ENCODE measurements at places on chromosomes 11 and 22.

- DNase-seq, result no peak
These were observed 5.7 kb downstream of the DNAL4 start for GRCh38 chr22:38788021-38788816.

GRCh38 chr11:78046486-78046854 is 17.2 kb upstream of the THRSP start:
- DNase-seq, result no peak

DNA sequence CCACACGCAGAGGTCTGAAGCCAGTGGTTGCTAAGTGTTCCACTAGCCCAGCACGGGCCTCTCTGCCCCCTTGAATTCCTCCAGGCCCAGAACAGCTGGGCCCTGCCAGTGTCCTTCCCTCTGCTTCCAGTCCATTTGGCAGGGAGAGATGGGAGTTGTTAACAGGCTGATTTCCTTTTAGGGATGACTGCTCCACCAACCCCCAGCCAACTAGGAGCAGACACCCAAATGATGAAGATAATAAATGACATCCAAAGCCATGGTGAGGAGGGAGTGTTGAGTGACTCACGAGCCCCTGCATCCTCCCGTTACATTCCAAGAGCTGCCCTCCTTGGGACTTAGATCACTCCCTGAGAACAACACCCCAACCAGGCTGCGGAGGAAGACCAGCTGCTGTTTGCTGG is 20.6 kb downstream of the PARVA start:
- no peak for DNase-seq

- no peak for DNase-seq
These were observed 101.8 kb downstream of the BCR start for GRCh38 chr22:23282089-23282501.

All from cortex of kidney (tissue), 1 donor.